ENCODE measurements at places on chromosomes 4 and X. TPM values are rescaled to one million over a fixed set of nuclear protein-coding genes. Genes with fewer than 3 reads are reported as not detected.

TMEM31 gene
- total RNA-seq, result not detected

COL4A5 gene
- total RNA-seq, result 167 TPM

PPP1R2C gene
- not detected for total RNA-seq

IL3RA gene
- total RNA-seq, result not detected

LONRF3 gene
- 1.5 TPM for total RNA-seq

MGAT4D gene
- total RNA-seq, result not detected

TGIF2LX gene
- not detected for total RNA-seq

SLC6A14 gene
- total RNA-seq, result 1.1 TPM

BANK1 gene
- total RNA-seq, result 2.5 TPM
